Bone marrow (tissue), 2 donors: ENCODE measurements at places on chromosomes 7 and 10.

GRCh38 chr7:150428671-150429451 lies 21.6 kb upstream of the GIMAP8 start:
- no peak for DNase-seq

GRCh38 chr7:159036916-159037605 lies 107.6 kb downstream of the VIPR2 start:
- no peak for DNase-seq

GRCh38 chr7:96479015-96479645 lies 157.2 kb upstream of the SLC25A13 start:
- no peak for DNase-seq

DNA sequence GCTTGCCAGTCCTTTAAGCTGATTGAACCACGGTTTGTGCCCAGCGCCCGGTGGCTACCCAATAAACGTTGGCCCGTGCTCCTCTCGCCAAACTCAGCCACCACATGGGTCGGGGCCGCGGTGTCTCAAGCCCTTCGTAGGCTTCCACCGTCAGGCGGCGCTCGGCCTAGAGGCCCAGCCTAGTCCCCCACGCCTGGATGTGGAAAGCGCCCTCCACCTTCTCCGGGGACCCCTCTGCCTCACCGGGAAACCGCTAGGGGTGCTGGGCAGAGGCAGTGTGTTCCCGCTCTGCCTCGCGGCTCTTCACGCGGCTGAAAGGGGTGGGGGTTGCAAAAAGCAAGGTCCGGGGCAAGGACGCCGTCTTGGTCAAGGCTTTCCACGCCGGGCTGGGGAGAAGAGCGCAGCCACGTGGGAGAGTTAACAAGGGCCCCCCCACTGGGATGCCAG lies 29.8 kb downstream of the LEP start:
- no peak for DNase-seq

DNA sequence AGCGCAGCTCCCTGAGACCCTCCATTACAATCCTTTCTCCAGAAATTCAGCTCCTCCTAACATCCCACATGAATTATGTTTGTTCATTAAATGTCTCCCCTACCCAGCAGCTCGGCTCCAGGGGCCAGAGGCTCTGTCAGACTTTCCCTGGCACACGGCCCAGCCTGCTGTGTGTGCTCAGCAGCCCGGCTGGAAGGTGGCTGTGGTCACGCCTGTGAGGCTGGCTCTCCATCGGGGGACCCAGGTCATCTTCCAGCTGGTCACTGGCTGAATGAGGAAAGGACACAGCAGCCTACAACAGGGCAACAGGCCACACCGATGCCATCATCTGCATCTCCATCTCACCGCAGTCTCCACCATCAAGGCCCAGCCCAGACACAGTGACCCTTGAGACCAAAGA lies 219.8 kb downstream of the MAD1L1 start:
- DNase-seq, result no peak

- no peak for DNase-seq
Measured at GRCh38 chr10:74187237-74187636, 36.2 kb downstream of the ADK start.

- no peak for DNase-seq
Measured at GRCh38 chr7:139772873-139773272, 4.9 kb downstream of the HIPK2 start.

- peak; percentile 44 for DNase-seq
Measured at GRCh38 chr7:102892631-102893278, 20.0 kb upstream of the LRRC17 start.

- DNase-seq, result no peak
Measured at GRCh38 chr7:44572771-44573170, 937 bp downstream of the DDX56 start.

DNA sequence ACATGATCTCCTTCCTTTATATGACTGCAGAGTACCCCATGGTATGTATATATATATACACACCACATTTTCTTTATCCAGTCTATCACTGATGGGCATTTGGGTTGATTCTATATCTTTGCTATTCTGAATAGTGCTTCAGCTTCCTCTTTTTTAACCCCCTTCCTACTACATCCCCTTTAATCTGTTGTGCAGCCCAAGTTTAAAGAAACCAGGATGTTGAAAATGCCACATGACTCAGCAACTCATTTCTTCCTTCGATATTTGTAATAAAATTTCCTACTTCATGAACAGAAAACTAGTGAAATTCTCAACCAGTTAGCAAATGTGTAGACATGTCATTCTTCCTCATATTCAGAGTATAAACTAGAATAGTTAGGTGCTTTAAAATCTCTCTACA lies 1245.7 kb upstream of the SORCS1 start:
- DNase-seq, result no peak

- DNase-seq, result no peak
Measured at GRCh38 chr7:44911911-44912310, 26.6 kb upstream of the PURB start.

GRCh38 chr10:21514818-21515351 lies 10.6 kb downstream of the SKIDA1 start:
- no peak for DNase-seq

- no peak for DNase-seq
Measured at GRCh38 chr10:29553544-29554250, 81.1 kb downstream of the SVIL start.

DNA sequence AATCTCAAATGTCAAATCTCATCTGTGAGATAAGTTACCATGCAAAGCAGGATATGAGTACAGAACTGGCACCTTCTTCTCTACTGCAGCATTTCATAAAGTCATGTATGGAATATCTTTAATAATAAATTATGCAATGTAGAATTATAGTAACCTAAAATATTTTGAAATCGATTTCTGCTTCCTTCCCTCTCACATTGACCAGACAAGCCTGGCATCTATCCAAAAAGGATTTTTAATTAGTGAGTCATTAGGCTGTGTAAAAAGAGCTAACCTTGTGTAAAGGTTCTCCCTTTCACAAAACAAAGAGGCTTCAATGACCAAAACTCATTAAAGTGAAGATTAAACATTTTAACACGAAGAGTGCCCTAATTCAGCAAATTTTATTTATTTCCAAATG lies 48.8 kb upstream of the EXOC6 start:
- DNase-seq, result no peak

- no peak for DNase-seq
Measured at GRCh38 chr7:29946428-29947186, 43.0 kb downstream of the SCRN1 start.

DNA sequence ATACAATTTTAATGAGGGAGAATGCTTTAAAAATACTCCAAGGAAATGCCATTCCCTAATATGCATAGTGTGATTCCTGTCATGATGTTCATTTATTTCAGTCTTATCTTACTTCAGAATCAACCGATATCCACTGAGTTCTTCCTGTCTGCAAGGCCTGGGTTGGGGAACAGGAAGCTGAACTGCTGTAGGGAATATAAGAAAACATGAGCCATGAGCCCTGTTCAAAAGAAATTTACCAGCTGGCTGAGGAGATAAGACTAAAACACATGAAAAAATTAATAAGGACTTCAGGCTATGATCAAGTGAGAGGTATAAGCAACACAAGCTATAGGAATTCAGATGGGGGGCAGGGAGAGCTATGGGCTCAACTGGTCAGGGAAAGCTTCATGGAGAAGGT lies 184.7 kb downstream of the PLPP4 start:
- DNase-seq, result no peak

GRCh38 chr7:77157446-77157845 lies 35.0 kb downstream of the CCDC146 start:
- DNase-seq, result no peak

DNA sequence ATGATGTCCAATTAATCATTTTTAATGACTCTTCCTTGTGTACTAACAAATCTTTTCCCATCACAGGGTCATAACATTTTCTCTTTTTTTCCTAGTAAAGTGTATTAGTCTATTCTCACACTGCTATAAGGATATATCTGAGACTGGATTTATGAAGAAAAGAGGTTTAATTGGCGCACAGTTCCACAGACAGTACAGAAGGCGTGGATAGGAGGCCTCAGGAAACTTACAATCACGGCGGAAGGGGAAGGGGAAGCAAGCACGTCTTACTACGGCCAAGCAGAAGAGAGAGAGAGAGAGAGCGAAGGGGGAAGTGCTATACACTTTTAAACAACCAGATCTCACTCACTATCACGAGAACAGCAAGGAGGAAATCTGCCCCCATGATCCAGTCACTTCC lies 359.4 kb upstream of the NFE2L3 start:
- no peak for DNase-seq

DNA sequence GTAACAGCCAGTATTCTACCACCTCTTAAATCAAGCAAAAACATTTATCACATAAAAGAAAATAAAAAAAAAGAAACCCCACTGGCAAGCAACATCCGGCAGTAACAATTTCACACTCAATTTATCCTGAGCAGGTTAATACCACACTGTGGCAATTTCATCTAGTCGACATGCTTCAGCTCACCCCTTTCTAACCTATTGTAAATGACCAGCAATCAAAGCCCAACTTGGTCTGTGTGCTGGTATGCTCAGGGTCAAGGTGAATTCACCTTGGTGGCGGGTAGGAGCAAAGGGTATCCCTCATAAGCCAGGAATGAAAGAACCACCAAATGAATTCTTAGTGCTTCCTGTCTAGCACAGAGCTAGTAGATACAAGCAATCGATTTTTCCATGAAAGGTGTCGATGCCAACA lies 109.1 kb upstream of the AFAP1L2 start:
- no peak for DNase-seq

DNA sequence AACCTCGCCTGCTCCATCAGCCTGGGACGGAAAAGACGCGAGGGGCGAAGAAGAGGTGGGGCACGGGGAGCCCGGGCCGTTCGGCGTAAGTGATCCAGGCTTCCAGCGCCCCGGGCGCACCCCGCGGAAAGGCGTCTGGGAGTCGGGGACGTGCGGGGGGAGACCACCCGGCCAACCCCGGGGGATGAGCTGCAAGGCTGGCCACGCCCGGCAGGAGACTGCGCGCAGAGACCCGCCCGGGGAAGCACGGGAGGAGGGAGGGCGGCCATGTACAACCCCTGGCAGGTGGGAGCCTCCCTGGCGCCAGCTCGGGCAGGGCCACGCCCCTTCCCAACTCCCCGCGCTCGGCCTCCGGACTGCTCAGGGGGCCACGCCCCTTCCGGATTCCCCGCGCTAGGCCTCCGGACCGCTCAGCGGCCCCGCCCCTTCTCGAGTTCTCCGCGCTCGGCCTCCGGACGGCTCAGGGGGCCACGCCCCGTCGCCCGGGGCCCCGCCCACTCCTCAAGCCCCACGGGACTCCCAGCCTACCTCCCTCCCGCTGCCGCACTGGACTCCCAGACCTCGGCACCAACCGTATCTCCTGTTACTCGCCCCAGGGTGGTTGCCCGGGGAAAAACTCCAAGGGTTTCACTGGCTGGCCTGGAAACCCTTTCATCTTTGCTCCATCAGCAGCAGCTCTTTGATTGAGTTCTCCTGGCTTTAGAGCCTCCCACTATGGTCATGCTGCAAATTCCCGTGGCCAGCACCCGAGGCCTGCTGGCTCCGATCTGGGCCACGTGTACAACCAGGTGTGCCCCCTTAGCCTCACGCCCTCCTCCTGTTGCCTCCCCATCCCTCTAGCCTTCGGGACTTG lies 284.4 kb downstream of the ZEB1 start:
- DNase-seq, result peak; percentile 89

DNA sequence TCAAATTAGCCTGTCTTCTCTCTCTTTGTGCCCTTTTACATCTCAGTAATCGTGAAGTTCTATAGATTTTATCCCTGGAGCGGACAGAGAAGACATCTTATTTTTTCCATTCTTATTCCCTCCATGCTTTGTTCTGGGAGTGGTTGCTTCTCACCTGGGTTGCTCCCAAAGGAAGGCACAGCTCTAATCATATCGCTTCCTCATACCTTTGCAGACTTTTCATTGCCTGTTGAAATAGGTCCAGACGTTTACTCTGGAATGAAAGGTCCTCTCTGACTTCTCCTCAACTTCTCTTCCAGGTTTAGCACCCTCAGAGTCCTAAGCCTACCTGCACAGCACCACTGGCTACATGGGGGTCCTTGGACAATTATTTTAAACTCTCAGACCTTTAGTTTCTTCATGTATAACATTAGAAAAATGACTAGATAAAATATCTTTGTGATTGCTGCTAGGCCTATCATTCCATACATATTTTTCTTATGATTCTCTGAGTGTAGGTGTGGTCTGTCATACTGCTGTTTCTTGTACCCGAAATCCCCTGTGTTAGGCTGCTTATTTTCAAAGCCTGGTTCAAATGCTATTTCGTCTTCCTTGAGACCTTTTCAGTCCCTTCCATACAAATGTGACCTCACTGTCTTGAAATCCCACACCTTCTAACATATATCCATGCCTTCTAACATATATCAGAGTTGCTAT lies 418.1 kb downstream of the GFRA1 start:
- no peak for DNase-seq

- DNase-seq, result no peak
Measured at GRCh38 chr10:8305876-8306652, 251.6 kb downstream of the GATA3 start.

GRCh38 chr7:16652888-16653287 lies 6.9 kb downstream of the BZW2 start:
- DNase-seq, result no peak

DNA sequence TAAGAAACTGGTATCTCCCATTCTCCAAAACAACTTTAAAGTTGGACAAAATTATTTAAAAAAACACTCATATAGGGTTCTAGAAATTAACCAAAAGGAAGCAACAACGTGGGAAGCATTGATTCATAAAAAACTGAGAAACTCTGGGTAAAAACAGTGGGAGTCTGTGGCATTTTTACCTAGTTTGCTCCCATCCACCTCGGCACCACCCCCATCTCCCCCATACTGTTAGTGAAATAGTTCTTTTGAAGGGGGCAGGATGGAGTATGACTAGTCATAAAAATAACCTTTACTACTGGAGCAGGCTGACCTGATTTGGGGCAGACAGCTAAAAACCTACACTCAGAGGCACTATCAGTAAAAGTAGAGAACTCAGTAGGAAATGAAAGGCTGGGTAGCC lies 123.2 kb downstream of the AVL9 start:
- DNase-seq, result no peak

DNA sequence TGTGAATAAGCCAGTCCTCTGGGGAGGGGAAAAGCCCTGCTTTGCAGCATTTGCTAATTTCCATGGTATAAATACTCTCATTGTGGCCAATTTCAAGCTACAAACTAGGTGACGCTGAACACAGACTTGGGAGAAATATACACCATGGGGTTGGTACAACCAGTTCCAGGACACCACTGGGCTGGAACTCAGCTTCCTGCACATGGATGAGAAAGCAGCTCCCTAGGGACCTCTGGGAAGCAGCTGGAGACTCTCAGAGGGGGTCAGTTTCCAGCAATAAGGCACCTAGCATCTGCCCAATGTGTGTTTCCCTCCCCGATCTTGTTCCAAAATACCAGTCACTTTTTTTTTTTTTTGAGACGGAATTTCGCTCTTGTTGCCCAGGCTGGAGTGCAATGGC lies 56.8 kb upstream of the WDR11 start:
- DNase-seq, result no peak

DNA sequence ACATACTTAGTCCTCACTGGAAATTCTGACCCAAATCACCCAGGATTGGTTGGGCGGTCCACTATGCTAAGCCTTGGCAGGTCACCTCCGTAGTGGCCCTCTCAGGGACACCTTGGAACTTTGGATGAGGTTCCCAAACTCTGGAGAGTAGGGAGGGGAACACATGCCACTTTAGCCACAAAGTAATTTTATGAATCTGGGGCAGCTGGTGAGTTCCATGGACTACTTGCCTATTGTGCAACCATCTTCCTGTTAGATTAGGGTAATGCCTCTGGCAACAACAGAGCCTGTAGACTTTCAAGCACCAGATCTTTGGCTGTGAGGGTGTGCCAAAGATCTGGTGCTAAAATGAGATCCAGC lies 77.7 kb downstream of the ITGB8 start:
- no peak for DNase-seq

- DNase-seq, result no peak
Measured at GRCh38 chr7:131364767-131365344, 37.2 kb downstream of the MKLN1 start.

- DNase-seq, result peak; percentile 45
Measured at GRCh38 chr7:69599286-69599954, 1.1 kb downstream of the AUTS2 start.
